ENCODE measurements at places on chromosomes 5 and 9. TPM values are rescaled to one million over a fixed set of nuclear protein-coding genes. Genes with fewer than 3 reads are reported as not detected.

GRCh38 chr5:96194593-96194992, 232.9 kb upstream of the ELL2 start:
- no peak for DNase-seq

The FAT2 gene
- not detected for total RNA-seq

The PCDHB10 gene
- not detected for total RNA-seq

DNA sequence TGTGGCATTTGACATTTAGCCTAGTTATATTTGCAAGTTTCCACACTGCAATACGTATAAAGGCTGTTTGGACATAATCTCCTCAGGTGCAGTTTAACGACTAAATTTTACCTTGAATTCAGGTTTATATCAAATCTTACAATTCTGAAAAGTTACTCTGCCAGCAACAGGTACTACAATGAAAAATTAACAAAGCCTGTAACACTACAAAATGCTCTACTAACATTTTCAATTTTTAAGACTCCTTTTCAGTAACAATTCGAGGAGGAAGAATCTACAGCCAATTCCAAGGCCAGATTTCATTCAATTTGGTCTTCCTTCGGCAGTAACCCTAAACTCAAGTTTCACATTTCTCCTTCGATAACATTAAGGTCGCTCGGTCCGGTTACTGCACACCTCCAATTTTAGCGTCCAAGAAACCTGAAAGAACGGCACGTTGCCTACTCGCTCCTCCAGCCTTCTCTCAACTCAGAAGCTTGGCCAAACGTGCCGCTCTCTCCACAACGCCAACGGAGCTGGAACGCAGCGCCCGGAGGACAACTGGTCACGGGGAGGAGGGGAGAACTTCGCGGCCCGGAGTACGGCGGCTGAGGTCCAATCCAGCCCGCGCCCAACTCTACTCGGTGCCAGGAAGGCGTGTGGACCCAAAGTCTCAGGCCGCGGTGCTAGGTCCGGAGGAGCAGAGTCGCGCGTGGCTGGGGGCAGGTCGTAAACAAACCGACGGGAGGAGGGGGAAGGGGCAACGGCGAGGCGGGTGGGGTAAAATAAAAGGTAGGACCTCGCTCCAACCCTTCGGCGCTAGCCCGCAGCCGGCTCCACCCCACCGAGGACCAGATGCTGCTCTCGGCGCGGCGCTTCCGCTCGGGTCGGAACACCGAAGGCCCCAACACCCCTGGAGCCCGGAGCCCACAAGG, 681 bp downstream of the FNIP1 start:
- peak; percentile 52 for DNase-seq

DNA sequence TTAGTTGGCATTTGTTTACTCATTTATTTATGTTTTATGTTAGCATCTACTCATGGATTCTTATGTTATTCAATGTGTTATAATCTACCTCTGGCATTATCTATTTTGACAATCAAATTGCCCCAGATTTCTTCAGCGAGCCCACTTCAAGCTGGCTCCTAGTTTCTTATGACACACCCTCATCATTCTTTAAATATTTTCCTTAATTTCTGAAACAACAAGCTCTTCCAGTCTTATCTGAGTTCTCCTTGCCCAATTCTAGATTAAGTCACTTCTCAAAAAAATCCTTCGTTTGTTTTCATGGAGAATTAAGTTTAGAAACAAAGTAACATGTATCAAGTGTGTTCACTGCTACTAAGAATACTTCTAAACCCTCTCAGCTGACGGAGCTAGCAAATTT, 229.8 kb downstream of the SEMA5A start:
- DNase-seq: no peak

- peak; percentile 1 for DNase-seq
These were observed 370.9 kb upstream of the PRR16 start for GRCh38 chr5:120093178-120093577.

The ANXA6 gene
- 74.1 TPM for total RNA-seq

GRCh38 chr5:32541241-32541640, 44.1 kb upstream of the SUB1 start:
- DNase-seq: no peak

DNA sequence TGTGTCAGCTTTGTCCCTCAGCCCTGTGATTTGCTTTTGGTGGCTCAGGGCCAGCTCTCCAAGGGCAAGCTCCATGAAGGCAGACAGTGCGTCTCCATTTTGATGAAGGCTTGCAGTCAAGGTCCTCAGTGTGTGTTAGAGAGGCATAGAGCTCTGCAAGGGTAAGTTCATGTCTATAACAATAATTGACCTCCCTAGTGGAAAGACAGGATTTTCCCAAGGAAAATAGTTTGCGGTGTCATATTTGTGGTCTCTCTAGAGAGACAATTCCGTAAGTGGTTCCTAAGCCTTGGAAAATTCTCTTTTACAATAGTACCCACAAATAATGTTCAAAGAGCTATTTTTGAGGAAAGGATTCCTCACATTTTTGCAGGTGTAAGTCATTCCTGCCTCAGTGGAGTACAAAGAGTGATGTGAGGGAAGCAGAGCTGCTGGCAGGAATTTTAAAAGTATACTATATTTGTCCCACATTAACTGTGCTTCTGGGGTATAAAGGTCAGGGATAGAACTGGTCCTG, 40.2 kb downstream of the SLC1A3 start:
- DNase-seq: no peak

DNA sequence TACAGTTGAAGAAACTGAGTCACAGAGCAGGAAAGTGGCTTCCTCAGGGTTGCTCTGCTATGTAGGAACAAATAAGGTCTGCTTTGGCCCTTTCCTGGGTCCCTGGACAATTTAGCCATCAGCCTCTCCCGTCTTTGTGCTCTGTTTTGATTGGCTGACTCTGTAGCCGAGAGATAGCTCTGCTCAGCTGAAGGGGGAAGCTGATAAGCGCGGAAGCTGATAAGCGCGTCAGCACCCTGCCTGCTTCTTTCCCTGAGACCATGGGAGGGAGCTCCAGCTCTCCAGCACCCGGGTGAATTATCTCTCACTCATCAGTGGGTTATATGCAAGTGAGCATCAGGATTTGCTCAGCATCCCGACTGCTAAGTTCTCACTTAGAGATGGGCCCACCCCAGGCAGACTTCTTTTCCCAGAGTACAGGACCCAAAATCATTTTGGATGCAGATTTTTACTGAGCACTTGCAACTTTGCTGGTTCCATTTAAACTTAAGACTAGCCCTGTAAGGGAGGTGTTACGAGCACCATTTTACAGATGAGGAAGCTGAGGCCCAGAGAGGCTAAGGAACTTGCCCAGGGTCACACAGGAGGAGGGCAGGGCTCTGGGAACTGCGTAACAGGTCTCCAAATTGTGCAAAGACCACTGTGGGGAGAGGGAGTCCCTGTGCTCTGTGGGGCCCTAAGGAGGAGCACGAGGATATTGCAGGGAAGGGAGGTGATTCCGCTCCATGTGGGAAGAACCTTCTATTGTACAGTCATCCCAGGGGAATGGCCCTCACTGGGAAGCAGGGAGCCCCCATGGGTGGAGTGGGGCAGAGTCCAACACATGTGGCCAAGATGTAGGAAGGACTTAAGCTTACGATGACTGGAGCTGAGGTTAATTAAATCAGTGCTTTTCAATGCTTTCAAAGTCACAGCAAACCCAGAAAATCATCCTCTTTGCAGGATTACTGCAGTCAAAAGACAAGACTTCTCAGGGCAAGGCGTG, 83.7 kb upstream of the ORM1 start:
- peak; percentile 11 for DNase-seq

The CLIC3 gene
- not detected for total RNA-seq

- no peak for DNase-seq
These were observed 54.7 kb downstream of the SH3RF2 start for GRCh38 chr5:145991044-145991575.
